ENCODE measurements at places on chromosomes 3 and 15. TPM values are rescaled to one million over a fixed set of nuclear protein-coding genes. Genes with fewer than 3 reads are reported as not detected.

- no peak for DNase-seq
Observed at GRCh38 chr15:95422255-95422654, 908.2 kb upstream of the NR2F2 start.

DNA sequence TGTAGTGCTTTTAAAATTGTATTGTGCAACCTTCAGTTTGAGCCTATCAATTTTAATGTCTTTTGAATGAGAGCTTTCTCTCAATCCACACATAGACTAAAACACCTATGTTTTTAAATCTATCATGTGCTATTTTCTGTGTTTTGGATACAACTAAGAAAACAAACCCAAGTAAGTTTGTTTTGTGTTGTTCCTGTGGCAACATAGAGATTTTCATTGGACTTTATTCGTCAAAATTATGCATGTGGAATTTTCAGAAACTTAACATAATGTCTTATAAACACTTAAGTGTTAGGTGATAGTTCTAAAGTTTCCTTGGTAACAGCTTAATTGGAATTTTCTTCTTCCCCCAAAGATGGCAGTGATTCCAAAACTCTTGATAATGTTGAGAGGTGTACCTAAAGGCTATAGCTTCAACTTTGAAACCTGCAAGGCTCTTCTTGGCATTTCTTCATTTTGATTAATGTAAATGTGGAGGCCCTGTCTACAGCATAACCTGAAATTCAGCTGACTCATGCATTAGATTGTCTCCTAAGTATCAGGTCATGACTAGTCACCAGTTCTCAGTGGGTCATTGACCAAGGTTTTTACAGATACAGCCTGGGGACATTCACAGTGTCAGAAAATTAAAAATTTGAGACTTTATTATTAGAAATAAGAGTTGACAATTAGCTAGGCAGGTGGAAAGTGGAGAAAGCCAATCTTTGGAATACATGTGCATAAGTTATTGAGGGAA lies 44.4 kb downstream of the COL6A5 start:
- DNase-seq: no peak

DNA sequence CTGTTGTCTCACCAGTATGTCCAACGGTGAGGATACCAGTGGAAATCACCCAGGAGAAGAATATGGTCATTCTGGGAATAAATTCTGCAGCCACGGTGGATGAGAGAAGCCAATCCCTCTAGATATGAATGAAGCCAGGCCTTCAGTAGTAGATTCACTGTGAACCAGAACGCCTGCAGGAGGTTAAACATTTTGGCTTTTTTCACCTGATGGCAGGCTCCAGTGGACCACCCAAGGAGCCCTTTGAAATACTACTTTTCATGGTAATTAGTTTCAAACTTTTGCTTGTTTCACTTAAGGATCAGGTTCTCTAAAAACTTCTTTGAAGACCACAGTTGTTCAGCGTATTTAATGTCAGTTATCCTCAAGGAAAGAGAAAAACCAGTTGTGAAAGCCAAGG lies 353.4 kb downstream of the RORA start:
- no peak for DNase-seq

DNA sequence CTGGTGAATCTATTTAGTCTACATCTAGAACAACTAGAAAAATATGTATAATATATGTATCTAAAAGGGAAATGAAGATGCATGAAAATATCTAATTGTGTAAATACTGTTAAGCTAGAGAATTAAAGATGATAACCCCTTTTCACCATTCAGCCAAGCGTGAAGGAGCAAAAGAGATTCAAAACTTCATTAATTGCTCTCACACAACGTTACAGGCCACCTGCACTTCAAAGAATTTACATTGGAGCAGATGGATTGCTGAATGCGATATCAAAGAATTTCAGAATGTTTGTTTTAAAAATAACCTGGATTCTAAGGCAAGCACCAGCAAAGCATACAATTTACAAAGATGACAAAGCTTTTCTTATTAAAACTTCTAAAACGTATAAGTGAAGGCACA lies 243.2 kb downstream of the ROBO2 start:
- DNase-seq: no peak

DNA sequence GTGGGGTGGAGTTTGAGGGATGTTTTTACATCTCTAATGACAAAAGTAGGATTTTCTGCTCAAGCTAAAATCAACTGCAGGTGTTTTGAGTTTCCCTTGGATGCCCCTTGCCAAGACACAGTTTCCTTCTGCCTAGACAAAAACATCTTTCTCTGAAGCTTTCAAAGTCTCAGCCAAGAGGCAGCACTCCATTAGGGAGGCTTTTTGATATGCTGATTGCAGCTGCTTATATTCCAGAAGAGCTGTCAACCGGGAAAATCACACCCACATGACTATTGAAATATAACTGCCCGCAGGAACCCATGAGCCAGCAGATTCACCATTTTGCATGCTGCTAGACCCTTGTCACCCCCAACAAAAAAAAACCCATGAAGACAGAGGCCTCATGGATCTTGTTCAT lies 27.5 kb upstream of the ZNF148 start:
- DNase-seq: no peak

Gene SLC22A13
- not detected for total RNA-seq
